Keratinocyte (primary cell): ENCODE measurements at places on chromosomes 13 and 19. TPM values are rescaled to one million over a fixed set of nuclear protein-coding genes. Genes with fewer than 3 reads are reported as not detected.

ZIC5 gene
- polyA plus RNA-seq, result not detected in 3 replicates

CNOT3 gene
- 4.1 to 15.0 TPM (median 8.6 TPM) in 3 replicates for polyA plus RNA-seq

GFY gene
- polyA plus RNA-seq, result not detected in 3 replicates

SYDE1 gene
- 5.8 to 8.8 TPM (median 6.4 TPM) in 3 replicates for polyA plus RNA-seq

- no peaks in the 10 kb centered on the region for H3K27me3 ChIP-seq
- no peak overlapping the region for H3K27ac ChIP-seq
- DNase-seq, result no peak
- H3K36me3 ChIP-seq, result no peaks in the 10 kb centered on the region
Measured at GRCh38 chr13:82701020-82701419, 1181.3 kb downstream of the SLITRK1 start.

GRCh38 chr13:46571189-46571908 lies 18.4 kb downstream of the LRCH1 start:
- peaks cover 1% of the 10 kb centered on the region for H3K36me3 ChIP-seq
- H3K27me3 ChIP-seq, result no peaks in the 10 kb centered on the region
- H3K27ac ChIP-seq, result no peak overlapping the region
- H3K4me3 ChIP-seq, result no peak overlapping the region

GRCh38 chr19:30387311-30388115 lies 15.3 kb downstream of the ZNF536 start:
- H3K27me3 ChIP-seq, result no peaks in the 10 kb centered on the region
- no peak overlapping the region for H3K27ac ChIP-seq
- no peaks in the 10 kb centered on the region for H3K4me1 ChIP-seq

- H3K36me3 ChIP-seq, result no peaks in the 10 kb centered on the region
- DNase-seq, result no peak
- no peaks in the 10 kb centered on the region for H3K4me1 ChIP-seq
- H3K4me3 ChIP-seq, result no peak overlapping the region
Measured at GRCh38 chr13:36879218-36879938, 40.7 kb downstream of the SMAD9 start.

- no peak for DNase-seq
- peaks cover 15% of the 10 kb centered on the region for H3K4me1 ChIP-seq
- peaks cover 29% of the 10 kb centered on the region for H3K27me3 ChIP-seq
Measured at GRCh38 chr19:40219721-40220276, 1.6 kb upstream of the TTC9B start.

DNA sequence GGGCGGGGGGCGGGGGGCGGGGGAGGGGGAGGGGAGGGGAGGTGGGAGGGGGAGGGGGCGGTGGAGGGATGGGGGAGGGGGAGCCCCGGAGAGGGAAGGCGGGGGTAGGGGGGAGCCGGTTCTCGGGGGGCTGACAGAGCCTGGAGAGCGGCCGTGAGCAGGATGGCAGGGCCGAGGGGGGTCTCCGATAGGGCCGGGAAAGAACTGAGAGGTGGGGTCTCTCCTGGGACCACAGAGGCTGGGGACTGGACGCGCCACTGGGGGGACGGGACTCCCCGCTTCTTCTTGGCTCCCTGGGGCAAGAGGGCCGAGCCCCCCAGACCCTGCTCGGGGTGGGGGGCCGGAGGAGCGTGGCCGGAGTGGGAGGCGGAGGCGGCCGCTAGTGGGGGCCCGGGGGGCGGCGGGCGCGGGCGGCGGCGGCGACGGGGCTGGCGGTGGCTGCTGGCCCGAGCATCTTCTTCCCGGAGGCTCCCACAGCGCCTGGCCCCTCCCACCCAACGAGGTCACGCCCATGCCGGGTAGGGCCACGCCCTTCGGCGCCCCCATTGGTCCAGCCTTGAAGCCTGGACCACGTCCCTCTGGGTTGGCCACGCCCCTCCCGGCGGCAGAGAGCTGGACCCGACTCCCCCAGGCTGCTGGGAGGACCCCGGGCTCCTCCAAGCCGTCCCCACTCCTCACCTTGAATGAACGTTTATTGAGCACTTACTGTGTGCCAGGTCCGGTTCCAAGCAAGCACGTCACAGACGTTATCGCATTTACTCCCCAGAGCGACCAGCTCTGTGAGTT lies at the start of gene NOVA2:
Gene NOVA2, minus strand, starts transcription at position 313 of the 786 bp plus-strand sequence. CDS start 514 bp downstream, outside the sequence.
- DNase-seq, result no peak
- H3K27ac ChIP-seq, result no peak within 1 kb of the TSS
- H3K36me3 ChIP-seq, result no peaks in the 10 kb centered on the region
- no peaks in the 10 kb centered on the region for H3K4me1 ChIP-seq
- no peak within 1 kb of the TSS for H3K4me3 ChIP-seq

DNA sequence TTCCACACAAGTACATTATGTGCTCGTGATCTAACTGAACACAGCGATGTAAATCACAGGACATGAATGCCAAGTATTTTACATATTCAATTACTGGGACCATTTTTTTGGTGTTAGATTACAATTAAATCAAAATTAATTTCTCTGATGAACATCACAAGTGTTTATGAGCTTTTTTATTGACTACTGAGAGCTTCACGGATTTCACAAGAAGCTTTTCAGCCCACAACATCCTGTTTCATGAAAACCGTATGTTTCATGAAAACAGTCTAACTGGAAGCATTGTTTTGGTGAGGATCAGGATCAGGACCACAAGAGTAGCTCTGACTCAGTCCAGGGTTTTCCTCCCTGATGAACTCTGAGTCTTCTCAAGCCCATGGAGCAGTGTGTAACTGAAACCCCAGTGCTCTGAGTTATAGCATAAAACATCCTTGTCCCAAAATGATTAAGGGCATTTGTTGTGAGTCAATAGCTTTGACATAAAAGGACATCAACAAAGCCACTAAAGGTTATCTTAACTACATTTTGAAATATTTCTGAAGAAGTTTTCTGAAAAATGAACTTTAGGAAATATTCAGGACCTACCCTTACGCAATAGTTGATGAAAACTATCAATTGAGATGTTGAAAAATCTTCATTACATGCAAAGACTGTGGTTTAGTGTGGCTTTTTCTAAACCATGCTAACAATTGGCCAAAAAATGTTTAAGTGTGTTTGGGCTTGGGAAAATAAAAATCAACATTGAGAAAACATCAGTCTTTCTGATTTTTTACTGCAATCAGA lies 49.3 kb downstream of the UFM1 start:
- DNase-seq, result no peak
- H3K27me3 ChIP-seq, result no peaks in the 10 kb centered on the region
- no peak overlapping the region for H3K4me3 ChIP-seq
- no peak overlapping the region for H3K27ac ChIP-seq
- peaks cover 14% of the 10 kb centered on the region for H3K4me1 ChIP-seq
- H3K36me3 ChIP-seq, result no peaks in the 10 kb centered on the region

DNA sequence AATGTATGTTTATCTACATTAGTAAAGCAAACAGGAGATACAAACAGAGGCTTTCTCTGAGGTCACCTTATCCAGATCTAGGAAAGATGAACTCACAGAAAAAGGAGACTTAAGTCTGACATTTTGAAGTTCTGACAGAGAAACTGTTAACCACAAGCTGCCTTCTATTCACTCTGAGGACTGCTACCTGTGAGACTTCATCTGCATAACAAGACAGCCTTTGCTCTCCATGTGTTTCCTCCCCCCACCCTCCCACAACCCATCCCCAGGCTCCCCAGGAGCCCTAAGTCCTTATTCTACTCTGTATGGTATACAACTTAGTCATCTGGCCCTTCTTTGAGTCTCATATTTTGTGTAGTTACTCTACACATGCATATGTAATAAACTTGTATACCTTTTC lies 699.0 kb downstream of the FGF9 start:
- no peak overlapping the region for H3K27ac ChIP-seq
- DNase-seq, result no peak
- H3K4me3 ChIP-seq, result no peak overlapping the region
- no peaks in the 10 kb centered on the region for H3K27me3 ChIP-seq
- no peaks in the 10 kb centered on the region for H3K36me3 ChIP-seq

- H3K4me1 ChIP-seq, result peaks cover 27% of the 10 kb centered on the region
- DNase-seq, result no peak
- H3K36me3 ChIP-seq, result no peaks in the 10 kb centered on the region
- no peak overlapping the region for H3K4me3 ChIP-seq
- no peaks in the 10 kb centered on the region for H3K27me3 ChIP-seq
Measured at GRCh38 chr13:97325738-97326137, 103.6 kb downstream of the MBNL2 start.

DNA sequence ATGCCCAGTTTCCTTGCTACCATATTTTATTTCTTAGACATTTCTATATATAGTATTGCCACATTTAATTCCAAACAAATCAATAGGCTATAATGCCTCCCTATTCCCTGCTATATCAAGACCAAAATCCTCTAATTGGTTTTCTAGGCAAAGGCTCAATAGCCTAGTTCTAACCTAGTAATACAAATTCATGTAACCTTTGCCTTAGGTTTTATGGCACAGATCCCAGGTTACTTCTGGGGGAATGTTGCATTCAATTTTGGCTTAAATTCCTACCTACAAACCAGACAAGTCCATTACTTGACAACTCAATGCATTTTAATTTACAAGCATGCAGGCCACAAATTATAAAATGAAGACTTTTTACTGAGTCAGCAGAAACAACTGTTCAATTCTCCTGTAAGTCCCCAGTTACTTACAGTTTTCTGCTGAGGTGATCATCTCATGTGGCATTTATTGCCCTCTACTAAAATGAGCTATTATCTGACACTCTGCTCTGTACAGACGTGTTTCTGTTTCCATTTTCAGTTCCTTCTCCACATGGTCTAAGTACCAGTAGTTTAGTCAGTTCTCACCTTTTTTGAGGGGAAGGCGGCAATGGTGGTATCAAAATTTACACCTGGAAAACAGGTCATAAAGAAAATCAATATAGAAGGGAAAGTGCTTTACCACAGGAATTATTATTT lies 11.7 kb downstream of the KCNRG start:
- DNase-seq, result no peak
- no peaks in the 10 kb centered on the region for H3K36me3 ChIP-seq
- peaks cover 2% of the 10 kb centered on the region for H3K4me1 ChIP-seq
- H3K27ac ChIP-seq, result no peak overlapping the region

GRCh38 chr13:37313372-37313771 lies 207.9 kb upstream of the CSNK1A1L start:
- DNase-seq, result peak; percentile 88
- H3K4me1 ChIP-seq, result peaks cover 14% of the 10 kb centered on the region
- no peaks in the 10 kb centered on the region for H3K27me3 ChIP-seq
- H3K27ac ChIP-seq, result peak overlapping the region; percentile 36
- H3K4me3 ChIP-seq, result no peak overlapping the region

DNA sequence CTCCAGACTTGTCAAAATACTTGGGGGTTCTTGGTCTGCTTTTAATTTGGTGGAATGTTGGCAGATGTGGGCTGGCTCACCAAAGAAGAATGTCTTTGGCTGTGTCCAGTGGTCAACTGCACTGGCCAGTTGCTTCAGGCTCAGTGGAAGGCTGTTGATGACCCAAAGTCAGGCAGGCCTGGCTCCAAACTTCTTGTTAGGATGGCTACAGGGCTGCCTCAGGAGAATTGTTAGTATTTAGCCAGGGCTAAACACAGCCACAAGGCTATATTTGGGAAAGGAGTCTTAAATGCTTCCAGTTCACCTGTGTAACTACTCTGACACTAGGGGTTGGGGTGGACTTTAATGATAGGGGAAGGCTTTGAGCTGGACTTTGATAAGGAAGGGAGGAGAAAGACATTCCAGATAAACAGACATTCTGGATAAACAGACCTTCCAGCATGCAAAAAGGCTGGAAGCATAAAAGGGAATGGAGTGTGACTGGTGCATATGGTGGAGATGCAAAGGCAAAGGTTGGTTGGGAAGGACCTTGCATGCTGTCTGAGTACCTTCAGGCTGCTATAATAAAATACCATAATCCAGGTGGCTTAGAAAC lies 116.8 kb downstream of the FOXO1 start:
- no peaks in the 10 kb centered on the region for H3K36me3 ChIP-seq
- H3K4me1 ChIP-seq, result peaks cover 3% of the 10 kb centered on the region
- H3K27me3 ChIP-seq, result no peaks in the 10 kb centered on the region
- H3K4me3 ChIP-seq, result no peak overlapping the region

DNA sequence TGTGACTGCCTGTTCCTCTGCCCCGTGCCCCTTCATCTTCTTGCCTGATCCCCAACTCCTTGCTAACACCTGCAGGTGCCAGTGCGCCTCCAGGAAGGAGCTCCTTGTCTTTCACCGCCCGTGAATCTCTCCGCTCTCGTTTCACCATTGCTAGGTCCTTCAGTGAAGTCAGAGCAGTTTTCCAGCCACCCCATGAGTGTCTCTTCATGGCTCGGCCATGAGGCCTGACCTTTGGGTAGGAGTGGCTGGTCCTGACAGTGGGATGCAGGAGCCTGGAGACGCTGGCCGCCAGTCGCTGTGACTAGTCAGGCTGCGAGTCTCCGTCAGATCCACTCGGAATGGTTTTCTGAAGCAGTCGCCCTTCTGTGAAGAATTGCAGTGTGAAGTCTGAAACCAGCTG lies 43.8 kb downstream of the ING1 start:
- no peaks in the 10 kb centered on the region for H3K36me3 ChIP-seq
- no peaks in the 10 kb centered on the region for H3K4me1 ChIP-seq
- no peak for DNase-seq
- peaks cover 4% of the 10 kb centered on the region for H3K27me3 ChIP-seq

- no peaks in the 10 kb centered on the region for H3K36me3 ChIP-seq
- no peaks in the 10 kb centered on the region for H3K27me3 ChIP-seq
- no peak for DNase-seq
- no peak overlapping the region for H3K27ac ChIP-seq
Measured at GRCh38 chr13:30446126-30446500, 19.6 kb downstream of the HMGB1 start.

DNA sequence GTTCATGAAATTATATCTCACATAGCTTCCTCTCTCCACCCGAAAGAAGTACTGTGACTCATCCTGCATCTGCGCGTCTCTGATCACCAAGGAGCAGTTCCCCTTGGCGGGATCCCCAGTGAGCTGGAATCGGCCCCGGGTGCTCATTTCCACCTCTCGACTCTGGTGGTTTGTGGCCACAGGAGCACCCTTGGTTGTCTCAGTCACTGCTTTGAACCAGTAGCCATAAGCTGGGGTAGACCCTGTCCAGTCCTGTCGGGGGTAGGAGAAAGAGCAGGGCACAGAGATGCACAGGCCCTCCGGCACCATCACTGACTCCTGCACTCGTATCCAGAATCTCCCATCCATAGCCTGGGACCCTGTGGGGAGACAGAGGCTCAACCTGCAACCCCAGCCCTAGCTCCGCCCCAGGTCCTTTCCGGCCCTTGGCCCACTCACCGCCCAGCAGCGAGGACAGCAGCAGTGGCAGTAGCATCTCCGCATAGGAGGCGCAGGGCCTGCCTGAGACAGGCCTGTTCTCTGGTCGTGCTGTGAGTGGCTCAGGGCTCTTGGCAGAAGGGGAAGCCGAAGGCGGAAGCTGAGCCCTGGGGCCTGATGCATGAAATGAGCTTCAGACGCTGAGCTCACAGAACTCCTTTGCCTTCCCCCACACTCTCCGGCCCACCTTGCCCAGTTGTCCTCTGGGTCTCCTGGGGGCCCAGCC lies at the start of gene SIGLEC10:
Gene SIGLEC10, minus strand, starts transcription at position 536 of the 703 bp plus-strand sequence. Its CDS starts 61 bp downstream, at position 475.
- no peak within 1 kb of the TSS for H3K27ac ChIP-seq
- H3K27me3 ChIP-seq, result no peaks in the 10 kb centered on the region
- no peaks in the 10 kb centered on the region for H3K36me3 ChIP-seq
- H3K4me3 ChIP-seq, result no peak within 1 kb of the TSS

DNA sequence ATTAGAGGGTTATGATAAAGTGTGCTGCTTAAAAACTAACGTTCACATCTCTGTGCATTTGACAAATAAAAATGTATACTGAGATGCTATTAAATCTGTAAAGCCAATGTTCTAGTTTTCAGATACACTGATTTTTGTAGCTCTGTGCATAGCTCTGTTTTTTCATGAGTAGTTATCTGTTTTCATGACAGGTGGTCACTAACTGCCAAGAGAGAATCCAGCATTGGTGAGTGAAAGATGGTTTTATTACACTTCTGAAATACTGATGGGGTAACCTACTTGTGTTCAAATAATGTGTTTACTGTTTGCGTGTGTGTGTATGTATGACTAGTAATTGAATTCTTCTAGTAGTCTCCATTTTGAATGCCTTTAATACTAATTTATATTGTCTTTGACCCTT lies 29.0 kb downstream of the URI1 start:
- no peaks in the 10 kb centered on the region for H3K27me3 ChIP-seq
- no peaks in the 10 kb centered on the region for H3K36me3 ChIP-seq
- no peak overlapping the region for H3K4me3 ChIP-seq
- peaks cover 7% of the 10 kb centered on the region for H3K4me1 ChIP-seq
